Activated CD8-positive, alpha-beta memory T cell treated with anti-CD3 and anti-CD28 coated beads for 4 hours (primary cell): ENCODE measurements at places on chromosomes 3 and 15.

DNA sequence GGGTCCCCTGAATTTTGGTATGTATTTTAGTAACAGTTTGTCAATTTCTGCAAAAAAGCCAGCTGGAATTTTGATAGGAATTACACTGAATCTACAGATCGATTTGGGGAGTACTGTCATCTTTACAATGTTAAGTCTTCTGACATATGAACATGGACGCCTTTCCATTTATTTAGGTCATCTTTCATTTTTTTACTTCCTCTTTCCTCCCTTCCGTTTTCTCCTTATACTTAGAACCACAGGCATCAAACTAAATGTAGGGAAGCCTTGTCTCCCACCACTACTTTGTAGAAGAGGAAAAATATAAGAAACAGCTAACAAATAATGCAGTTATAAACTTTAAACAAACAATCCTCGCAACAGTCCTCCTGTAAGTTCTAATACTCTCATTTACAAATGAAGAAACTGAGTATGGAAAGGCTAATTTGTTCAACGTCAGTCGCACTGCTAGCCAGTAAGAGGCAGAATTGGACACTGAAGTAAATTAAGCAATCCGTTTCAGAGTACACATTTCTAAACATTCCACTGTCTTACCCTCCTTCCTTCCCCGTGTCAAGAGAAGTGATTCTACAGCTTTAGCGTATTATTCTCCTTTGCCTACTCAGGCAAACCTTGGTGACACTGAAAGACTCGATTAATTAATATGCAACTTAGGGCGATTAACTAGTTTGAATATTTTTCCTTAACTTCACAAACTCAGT lies 25.6 kb downstream of the RHOA start:
- no peak for DNase-seq

DNA sequence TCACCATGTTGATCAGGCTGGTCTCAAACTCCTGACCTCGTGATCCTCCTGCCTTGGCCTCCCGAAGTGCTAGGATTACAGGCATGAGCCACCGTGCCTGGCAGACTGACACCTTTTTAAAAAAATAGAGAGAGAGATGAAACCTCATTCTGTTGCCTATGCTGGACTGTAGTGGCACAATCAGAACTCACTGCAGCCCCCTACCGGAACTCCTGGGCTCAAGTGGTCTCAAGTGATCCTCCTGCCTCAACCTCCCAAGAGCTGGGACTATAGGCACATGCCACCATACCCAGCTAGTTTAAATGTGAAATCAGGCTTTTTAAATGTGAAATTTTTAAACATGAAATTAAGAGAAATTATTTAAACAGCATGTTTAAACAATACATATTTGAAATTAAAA lies 265.2 kb upstream of the UBE2E1 start:
- no peak for DNase-seq

DNA sequence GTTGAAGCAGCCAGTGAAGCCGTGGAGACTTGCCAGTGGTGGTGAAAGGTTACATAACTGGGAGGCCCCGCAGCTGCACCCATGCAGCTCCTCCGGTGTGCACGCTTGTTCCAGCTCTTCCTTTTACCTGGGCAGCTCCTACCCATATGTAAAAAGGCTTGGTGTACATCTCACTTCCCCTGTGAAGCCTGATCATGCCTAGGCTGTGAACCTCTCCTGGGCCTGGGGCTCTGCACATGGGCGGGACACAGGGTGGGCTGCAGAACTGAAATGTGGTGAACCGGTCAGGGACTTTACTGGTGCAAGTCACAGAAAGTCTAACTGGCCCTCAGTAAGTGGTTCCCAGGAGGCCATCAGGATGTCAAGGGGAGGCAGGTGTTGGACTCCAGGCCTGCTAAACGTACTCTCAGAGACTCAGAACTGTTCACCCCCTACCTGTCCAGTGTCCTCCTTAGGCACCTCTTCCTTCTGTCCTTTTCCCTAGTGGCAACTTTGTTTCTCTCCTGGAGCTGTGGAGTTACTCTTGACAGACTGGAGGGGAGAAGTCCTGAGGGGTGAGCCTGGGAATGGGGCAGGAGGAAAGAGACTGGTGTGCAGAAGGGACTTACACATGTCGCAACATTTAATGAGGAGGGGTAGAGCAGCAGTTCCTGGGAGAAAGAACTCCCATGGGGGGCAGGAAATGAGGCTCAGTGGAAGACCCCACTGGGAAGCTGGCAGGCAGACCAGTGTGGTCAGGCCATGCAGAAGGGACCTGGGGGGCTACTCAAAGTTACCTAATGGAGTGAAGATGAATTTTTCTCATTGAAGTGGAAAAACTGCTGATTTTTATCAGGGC lies 148.1 kb downstream of the EEFSEC start:
- no peak for DNase-seq

DNA sequence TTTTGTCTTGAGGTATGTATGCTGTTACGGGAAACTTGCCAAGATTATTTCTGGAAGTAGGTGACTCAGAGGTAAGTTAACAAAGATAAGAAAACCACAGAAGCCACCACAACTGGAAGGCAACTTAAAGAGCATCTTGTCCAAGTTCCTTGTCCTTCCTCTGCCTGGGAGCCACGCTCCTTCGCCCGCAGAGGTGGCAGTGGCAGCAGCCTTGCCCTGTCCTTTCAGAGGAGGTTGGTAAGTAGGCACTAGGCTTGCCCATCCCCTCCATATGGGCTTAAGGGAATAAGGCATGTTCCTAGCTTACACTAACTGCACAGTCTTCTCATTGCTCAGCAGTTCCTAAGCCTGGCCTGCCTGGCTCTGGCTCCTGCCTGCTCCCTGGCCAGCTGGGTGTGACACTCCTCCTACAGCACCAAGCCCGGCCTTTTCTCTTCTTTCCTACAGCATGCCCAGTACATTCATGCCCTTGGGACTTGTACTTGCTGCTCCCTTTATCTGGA lies 48.0 kb upstream of the RAB6B start:
- no peak for DNase-seq

GRCh38 chr3:108008931-108009639 lies 81.7 kb downstream of the CD47 start:
- no peak for DNase-seq
